ENCODE measurements at places on chromosomes 3 and 15. TPM values are rescaled to one million over a fixed set of nuclear protein-coding genes. Genes with fewer than 3 reads are reported as not detected.

DNA sequence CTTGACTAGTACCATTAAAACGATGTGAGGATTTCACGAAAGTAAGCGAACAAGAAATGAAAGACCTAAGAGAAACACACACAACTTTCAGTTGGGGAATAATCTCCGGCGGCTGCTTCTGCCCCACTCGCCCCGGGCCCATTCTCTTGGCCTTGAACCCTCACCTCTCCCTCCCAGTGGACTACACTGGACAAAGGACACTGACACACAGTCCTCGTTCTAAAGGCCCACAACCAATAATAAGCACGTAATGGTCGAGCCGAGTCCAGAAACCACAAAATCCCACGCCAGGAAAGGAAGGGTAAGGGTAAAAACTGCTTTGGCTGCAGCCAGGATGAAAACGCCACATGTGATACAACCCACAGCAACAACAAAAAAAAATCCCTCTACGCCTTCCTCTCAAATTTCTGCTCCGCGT is 469 bp downstream of the ZNF770 start:
- peak overlapping the region; percentile 99 for H3K27ac ChIP-seq
- H3K36me3 ChIP-seq, result no peaks in the 10 kb centered on the region
- peaks cover 29% of the 10 kb centered on the region for H3K4me1 ChIP-seq
- DNase-seq, result no peak
- H3K27me3 ChIP-seq, result no peaks in the 10 kb centered on the region

- DNase-seq, result no peak
- no peak overlapping the region for H3K27ac ChIP-seq
- peaks cover 2% of the 10 kb centered on the region for H3K27me3 ChIP-seq
- H3K36me3 ChIP-seq, result no peaks in the 10 kb centered on the region
These were observed 12.6 kb downstream of the PAQR5 start for GRCh38 chr15:69311319-69311721.

DAZL gene
- not detected for total RNA-seq

GRCh38 chr3:8713901-8714759 is 19.5 kb upstream of the CAV3 start:
- no peak overlapping the region for H3K27ac ChIP-seq
- DNase-seq, result no peak
- H3K36me3 ChIP-seq, result peaks cover 1% of the 10 kb centered on the region
- no peak overlapping the region for H3K4me3 ChIP-seq

DNA sequence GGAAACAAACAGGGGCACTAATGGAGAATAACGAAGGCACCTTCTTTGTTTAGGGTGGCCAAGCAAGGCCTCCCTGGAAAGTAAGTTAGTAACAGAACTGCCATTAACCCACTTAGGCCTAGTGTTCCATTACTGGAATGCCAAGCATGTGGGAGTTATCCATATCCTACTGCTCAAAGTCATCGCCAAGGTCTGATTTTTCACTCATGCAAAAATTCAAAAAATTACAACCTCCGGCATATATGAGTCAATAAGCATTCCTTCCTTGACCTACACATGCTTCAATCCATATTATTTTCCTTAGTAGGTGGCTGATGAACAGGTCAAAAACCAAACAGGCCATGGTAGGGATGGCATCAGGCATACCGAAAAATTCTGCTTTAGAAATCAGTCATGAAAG is 1097.2 kb downstream of the FHIT start:
- no peak overlapping the region for H3K4me3 ChIP-seq
- H3K27me3 ChIP-seq, result no peaks in the 10 kb centered on the region
- no peak for DNase-seq
- H3K36me3 ChIP-seq, result no peaks in the 10 kb centered on the region
- no peak overlapping the region for H3K27ac ChIP-seq
- H3K4me1 ChIP-seq, result peaks cover 18% of the 10 kb centered on the region

- no peak overlapping the region for H3K4me3 ChIP-seq
- no peaks in the 10 kb centered on the region for H3K4me1 ChIP-seq
- H3K36me3 ChIP-seq, result no peaks in the 10 kb centered on the region
- no peak overlapping the region for H3K27ac ChIP-seq
- peaks cover 38% of the 10 kb centered on the region for H3K27me3 ChIP-seq
These were observed 152.8 kb downstream of the CHDH start for GRCh38 chr3:53693451-53693850.

DNA sequence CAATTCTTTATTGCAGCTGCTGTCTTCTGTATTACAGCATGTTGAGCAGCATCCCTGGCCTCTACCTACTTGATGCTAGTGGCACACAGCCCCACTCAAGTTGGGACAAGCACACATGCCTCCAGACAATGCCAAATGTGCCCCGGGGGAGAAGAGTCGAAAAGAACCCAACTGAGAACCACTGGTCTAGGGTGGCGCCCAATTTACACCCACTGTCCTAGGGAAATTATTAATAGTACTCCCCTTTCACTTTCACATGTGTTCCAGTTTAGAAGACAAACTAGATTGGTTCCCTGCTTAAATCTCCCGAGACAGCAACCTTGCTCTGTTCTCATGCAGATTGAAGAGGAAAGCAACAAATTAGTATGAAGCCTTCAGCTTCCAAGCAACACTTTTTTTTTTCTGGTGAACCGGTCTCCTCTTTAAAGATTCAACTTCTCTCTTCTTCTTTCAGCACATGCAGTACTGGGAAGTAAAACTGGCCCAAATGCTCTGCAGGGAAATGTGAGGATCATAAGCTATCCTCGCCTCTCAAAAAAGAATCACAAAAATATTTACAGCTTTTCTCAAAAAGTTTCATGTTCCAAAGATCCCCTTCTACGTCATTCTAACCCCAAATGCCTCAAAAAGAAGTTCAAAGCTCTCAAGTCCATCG is 823.9 kb upstream of the CFAP20DC start:
- H3K27me3 ChIP-seq, result no peaks in the 10 kb centered on the region
- H3K4me3 ChIP-seq, result no peak overlapping the region
- peaks cover 14% of the 10 kb centered on the region for H3K4me1 ChIP-seq
- H3K36me3 ChIP-seq, result peaks cover 2% of the 10 kb centered on the region

DNA sequence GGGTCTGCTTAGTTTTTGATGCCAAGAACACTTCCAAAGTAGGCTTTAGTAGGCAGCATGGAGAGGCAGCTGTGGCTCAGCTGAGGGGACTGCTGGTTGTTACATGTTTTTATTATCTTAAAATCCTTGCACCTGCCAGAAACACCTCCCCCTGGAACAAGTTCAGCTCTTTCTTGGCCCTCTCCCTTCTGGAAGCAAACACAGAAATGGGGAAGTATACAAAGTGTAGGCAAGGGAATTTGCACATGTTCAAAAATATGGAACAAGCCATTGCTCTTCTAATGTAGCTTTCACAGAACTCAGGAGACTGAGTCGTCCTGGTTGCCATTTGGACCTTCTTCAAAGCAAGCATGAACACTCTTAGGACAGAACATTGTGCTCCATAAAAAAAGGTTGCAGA is 169.1 kb upstream of the SEMA6D start:
- peaks cover 7% of the 10 kb centered on the region for H3K27me3 ChIP-seq
- H3K36me3 ChIP-seq, result no peaks in the 10 kb centered on the region
- no peak overlapping the region for H3K4me3 ChIP-seq
- DNase-seq, result no peak

SLC28A2 gene
- not detected for total RNA-seq

LCTL gene
- 0.31 TPM for total RNA-seq

- H3K27ac ChIP-seq, result no peak overlapping the region
- no peak overlapping the region for H3K4me3 ChIP-seq
- peaks cover 4% of the 10 kb centered on the region for H3K36me3 ChIP-seq
These were observed 95.7 kb upstream of the CHRM5 start for GRCh38 chr15:33872416-33873106.

DNA sequence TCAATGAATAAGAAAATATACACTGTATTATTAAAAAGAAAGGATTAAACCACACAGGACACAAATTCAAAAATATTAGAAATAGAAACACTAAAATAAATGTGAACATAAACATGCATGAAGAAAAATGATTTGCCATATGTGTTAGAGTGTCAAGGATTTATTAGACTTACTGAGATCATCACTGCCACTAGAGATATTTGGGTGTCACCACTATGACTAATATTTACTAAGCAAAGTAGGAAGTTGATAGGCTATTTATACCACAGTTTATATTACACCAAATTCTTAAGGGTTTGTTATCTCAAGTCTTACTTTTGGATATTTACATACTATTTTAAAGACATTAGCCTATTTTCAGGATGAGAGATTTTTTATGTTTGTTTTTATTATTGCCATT is 575.0 kb upstream of the SGO1 start:
- no peaks in the 10 kb centered on the region for H3K4me1 ChIP-seq
- no peaks in the 10 kb centered on the region for H3K36me3 ChIP-seq
- no peak overlapping the region for H3K4me3 ChIP-seq
- no peak overlapping the region for H3K27ac ChIP-seq
- DNase-seq, result no peak

DNA sequence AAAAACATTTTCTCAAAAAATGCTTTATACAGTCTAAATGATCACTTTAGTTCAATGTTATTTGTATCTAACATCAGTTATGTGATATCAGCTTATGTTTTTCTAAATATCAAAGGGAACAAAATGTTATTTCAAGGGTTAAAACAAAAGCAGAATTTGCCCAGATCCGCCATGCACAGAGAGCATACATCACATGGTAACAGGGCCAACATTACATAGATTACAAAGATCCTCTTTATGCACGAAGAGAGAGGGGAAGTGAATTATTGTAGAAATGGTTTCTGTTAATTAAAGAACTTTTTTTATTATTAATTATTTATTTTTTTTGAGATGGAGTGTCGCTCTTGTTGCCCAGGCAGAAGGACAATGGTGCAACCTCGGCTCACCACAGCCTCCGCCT is 100.8 kb upstream of the MME start:
- H3K36me3 ChIP-seq, result no peaks in the 10 kb centered on the region
- H3K4me3 ChIP-seq, result no peak overlapping the region
- H3K27ac ChIP-seq, result no peak overlapping the region
- no peaks in the 10 kb centered on the region for H3K27me3 ChIP-seq
- no peaks in the 10 kb centered on the region for H3K4me1 ChIP-seq
- DNase-seq, result no peak

DNA sequence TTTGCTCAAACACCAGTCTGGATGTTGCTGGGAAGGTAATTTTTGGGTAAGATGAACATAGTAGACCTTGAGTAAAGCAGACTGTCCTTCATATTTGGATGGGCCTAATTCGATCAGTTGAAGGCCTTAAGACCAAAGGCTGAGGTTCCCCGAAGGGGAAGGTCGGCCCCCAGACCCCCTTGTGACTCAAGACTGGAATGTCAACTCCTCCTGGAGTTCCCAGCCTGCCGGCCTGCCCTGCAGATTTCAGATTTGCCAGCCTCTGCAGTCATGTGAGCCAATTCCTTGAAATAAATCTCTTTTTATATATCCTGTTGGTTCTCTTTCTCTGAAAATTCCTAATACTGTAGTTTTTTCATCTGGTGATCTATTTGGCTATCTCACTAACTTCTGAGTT is 146.5 kb downstream of the APBA2 start:
- H3K27me3 ChIP-seq, result no peaks in the 10 kb centered on the region
- H3K27ac ChIP-seq, result no peak overlapping the region
- peaks cover 3% of the 10 kb centered on the region for H3K36me3 ChIP-seq
- H3K4me3 ChIP-seq, result no peak overlapping the region
- H3K4me1 ChIP-seq, result peaks cover 7% of the 10 kb centered on the region

SLC22A14 gene
- total RNA-seq, result 0.62 TPM

GOLGA8O gene
- total RNA-seq, result 2.5 TPM

MED12L gene
- 2.4 TPM for total RNA-seq

CDHR4 gene
- not detected for total RNA-seq

GRCh38 chr3:74124782-74125181 is 489.7 kb downstream of the CNTN3 start:
- H3K4me3 ChIP-seq, result no peak overlapping the region
- H3K27me3 ChIP-seq, result no peaks in the 10 kb centered on the region
- DNase-seq, result no peak
- H3K27ac ChIP-seq, result no peak overlapping the region
- no peaks in the 10 kb centered on the region for H3K36me3 ChIP-seq

NOX5 gene
- not detected for total RNA-seq

DNA sequence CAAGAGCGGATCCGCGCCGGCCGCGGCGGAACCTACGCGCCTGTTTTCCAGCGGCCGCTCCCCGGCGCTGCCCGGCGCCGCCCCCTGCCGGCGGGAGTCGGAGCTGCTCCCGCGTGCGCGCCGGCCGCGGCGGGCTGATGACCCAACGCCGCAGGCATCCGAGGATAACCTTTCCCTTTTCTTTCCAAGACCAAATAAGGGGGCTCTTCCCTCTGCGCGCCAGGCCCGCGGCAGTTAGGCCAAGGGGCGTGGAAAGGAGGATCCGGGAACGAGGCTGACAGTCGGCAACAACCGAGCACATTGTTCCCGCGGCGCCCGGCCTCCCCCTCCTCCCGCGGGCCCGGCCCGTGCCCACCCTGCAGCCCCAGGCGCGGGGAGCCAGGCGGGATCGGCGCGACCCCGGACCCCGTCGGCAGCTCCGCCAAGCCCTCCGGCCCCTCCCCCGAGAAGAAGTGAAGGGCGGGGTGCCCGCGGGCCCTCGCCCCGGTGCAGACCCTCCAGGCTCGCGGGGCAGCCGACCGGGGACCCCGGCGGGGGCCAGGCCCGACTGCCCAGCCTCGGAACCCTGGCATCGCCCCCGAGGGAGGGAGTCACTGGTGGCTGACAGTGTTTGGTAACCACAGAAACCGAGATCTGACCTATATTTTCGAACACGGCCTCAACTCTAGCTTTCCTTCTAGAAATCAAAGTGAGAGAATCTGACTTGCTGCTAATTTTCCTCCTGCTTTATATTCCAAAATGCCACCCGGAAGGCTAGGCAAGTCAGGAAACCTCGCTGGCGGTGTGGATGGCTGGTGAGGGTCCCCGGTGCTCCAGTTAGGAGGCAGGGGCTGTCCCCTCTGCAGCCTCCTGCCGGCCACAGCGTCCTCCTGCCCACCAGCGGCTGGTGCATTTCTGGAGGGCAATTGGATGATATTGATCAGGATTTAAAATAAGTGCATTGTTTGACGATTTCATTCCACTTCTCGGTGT is 45.6 kb upstream of the SYNM start:
- H3K27ac ChIP-seq, result peak overlapping the region; percentile 85
- no peaks in the 10 kb centered on the region for H3K27me3 ChIP-seq
- peak overlapping the region; percentile 64 for H3K4me3 ChIP-seq
- H3K4me1 ChIP-seq, result peaks cover 14% of the 10 kb centered on the region

DNA sequence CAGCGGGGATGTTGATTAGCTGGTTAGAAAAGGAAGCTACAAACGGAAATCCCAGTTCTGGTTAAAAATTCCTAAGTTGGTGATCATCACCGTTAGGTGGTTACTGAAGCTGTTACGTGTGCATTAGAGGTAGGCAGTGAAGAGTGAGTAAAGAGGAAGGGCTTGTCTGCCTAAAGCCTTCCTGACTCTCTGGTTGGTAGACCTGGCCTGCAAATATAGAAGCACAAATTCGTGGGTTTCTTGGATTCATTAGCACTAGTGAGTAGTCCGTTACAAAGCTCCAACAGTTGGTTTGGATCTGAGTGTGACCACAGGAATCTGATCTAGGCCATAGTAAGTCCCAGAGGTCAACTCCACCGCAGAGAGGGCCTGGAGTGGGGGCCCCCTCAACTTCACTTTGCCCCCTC is 174.0 kb upstream of the TP63 start:
- no peak overlapping the region for H3K27ac ChIP-seq
- peaks cover 2% of the 10 kb centered on the region for H3K36me3 ChIP-seq
- peaks cover 36% of the 10 kb centered on the region for H3K4me1 ChIP-seq
- H3K4me3 ChIP-seq, result no peak overlapping the region
- H3K27me3 ChIP-seq, result peaks cover 2% of the 10 kb centered on the region

- no peaks in the 10 kb centered on the region for H3K36me3 ChIP-seq
- no peak for DNase-seq
- peaks cover 50% of the 10 kb centered on the region for H3K4me1 ChIP-seq
- no peaks in the 10 kb centered on the region for H3K27me3 ChIP-seq
These were observed 424.7 kb upstream of the THBS1 start for GRCh38 chr15:39156166-39156565.
